CD4-positive, alpha-beta T cell treated with Interleukin-6 at 100 ng/mL for 8 hours (primary cell): ENCODE measurements at places on chromosomes 5 and 9.

DNA sequence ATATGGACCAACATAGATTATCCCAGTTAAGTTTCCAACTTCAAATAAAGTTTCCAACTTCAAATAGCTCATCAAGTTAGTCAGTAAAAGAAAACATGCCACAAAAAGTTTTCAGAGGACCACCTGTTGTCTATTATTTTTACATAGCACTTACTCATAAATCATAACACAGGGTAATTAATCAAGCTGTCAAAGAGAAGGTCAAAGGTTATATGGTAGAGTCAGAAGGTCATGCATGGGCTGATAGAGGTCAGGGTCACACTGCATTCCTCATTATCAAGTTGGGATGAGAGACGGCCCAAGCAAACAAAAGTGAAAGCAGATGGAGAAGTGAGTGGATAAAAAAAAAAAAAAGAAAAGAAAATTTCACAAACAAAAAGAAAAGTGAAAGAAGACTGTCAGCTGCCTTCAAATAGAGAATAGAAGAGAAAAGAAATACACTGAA, 145.5 kb upstream of the POU5F2 start:
- DNase-seq: no peak

DNA sequence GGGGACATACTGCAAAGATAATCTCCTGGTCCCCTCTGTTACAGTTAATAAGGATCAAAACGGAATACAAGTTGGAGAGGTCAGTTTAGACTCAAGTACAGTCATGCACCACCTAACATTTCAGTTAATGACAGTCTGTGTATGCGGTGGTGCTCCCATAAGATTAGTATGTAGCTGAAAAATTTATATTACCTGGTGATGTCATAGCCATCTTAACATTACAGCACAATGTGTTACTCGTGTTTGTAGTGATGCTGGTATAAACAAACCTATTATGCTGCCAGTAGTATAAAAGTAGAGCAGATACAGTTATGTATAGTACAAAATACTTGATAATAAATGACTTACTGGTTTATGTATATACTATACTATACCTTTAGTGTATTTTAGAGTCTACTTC, 207.9 kb downstream of the GDNF start:
- DNase-seq: no peak

GRCh38 chr9:114223564-114224246, 68.4 kb downstream of the COL27A1 start:
- DNase-seq: no peak

DNA sequence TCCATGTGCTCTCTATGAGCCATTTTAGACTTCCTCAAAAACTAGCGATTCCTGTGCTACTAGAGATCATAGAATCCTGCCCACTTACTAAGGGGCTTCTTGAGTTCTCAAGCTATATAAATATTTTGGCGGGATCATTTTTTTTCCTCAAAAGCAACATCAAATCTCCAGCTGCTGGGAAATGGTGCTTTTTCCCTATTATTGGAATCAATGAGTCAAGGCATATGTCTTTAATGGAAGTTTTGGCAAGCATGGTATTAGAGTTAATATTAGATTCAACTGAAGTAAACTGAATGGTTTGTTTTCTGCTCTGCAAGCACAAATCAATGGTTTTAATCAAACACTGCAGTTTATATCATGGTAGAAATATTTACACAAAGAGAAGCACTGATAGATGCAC, 369.9 kb upstream of the PTGER4 start:
- no peak for DNase-seq
